ENCODE measurements at places on chromosomes 12 and 14.

- no peak for DNase-seq
Measured at GRCh38 chr14:99192830-99193229, 79.2 kb downstream of the BCL11B start.

- no peak for DNase-seq
Measured at GRCh38 chr12:60162988-60163720, 567.3 kb downstream of the SLC16A7 start.

- DNase-seq = no peak
Measured at GRCh38 chr12:69022674-69023073, 89.7 kb upstream of the CPM start.

DNA sequence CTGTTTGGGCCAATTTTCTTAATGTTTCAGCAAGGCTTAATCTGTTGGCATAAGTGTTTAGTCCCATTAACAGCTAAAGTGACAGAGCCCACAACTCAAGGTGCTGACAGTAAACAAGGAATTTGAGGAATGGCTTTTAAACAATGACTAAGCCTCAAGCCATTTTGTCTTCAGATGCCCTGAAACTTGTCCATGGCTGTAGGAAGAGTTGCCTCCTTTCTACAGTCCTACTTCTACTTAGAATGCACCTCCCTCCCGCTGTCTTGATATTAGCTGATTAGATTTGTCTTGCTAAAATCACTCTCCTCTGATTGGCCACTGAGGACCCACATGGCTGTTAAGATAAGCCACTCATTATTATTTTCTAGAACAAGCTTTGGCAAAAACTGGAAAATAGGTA, 188.4 kb upstream of the OTX2 start:
- no peak for DNase-seq

DNA sequence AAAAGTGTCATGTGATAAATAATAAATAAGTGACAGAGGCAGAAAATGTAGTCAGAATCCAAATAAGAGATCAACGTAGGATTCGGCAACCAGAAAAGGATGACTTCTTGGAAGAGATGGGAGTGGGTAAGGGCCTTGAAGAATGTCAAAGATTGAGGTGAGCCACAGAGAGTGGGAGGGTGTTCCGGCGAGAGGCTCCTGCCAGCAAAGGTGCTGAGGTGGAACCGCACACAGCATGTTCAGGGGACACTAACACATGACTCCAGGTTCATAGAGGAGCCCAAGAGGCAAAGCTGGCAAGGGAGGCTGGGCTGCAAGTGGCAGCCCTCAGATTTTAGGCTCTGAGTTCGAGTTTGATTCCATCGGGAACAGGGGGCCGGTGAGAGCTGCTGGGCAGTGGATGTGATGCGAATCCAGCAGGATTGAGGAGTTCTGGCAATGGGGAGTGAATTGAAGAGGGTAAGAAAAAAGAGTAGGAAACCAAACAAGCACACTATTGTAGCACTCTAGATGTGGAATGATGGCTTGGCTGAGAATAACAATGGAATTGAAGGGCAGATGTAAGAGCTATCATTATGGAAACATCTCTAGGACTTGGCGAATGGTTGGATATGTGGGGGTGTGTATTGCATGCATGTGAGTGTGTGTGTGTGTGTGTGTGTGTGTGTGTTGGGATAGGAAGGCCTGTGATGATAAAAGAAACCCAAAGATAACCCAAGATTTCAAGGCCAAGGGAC, 36.5 kb downstream of the LRRC74A start:
- DNase-seq = no peak

DNA sequence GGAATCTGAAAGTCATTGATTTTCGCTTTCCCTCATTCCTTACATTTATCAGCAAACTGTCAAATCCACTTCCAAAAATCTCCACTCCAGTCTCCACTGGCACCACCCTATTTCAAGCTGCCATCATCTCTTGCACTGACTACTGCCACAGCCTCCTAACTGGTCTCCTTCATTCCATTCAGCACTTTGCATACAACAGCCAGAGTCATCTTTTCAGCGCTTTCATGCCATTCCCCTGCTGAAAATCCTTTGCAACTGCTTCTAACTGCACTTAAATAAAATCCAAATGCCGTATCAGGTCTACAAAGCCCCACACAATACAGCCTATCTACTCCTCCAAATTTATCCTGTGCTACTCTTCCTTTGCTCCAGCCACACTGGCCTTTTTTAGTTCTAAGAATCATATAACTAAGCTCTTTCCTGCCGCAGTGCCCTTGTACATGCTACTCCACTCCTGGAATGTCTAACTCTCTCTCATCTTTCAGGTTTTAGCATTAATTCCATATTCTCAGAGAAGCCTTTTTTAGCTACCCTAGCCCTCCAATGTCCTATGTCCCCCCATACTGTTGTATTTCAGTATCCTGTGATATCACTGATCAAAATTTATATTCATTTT, 21.6 kb downstream of the FERMT2 start:
- DNase-seq = no peak
